ENCODE measurements at places on chromosomes 2 and 18. TPM values are rescaled to one million over a fixed set of nuclear protein-coding genes. Genes with fewer than 3 reads are reported as not detected.

The RABL2A gene
- 10.1 TPM for total RNA-seq

The CNGA3 gene
- not detected for total RNA-seq

The ACMSD gene
- total RNA-seq, result 0.28 TPM

The HMSD gene
- under 0.01 TPM for total RNA-seq

The HNRNPA3 gene
- 35.1 TPM for total RNA-seq

The APOB gene
- not detected for total RNA-seq

The MBD2 gene
- total RNA-seq, result 23.1 TPM

The CCDC141 gene
- total RNA-seq, result 0.19 TPM

The LYPD6 gene
- total RNA-seq, result under 0.01 TPM

The MRPS9 gene
- 19.4 TPM for total RNA-seq

The GAD1 gene
- total RNA-seq, result under 0.01 TPM

The CCDC148 gene
- 2.0 TPM for total RNA-seq

The UNC50 gene
- total RNA-seq, result 64.5 TPM

The LCLAT1 gene
- total RNA-seq, result 13.8 TPM

The TNS1 gene
- 273 TPM for total RNA-seq

All from regular cardiac myocyte (primary cell).